ENCODE measurements at places on chromosomes 5 and 9. TPM values are rescaled to one million over a fixed set of nuclear protein-coding genes. Genes with fewer than 3 reads are reported as not detected.

Gene IRX1
- not detected for total RNA-seq

Gene AMACR
- total RNA-seq, result 4.8 TPM

Gene IFNA21
- total RNA-seq, result not detected

GRCh38 chr9:14221558-14221957 lies 92.4 kb downstream of the NFIB start:
- no peak for DNase-seq

GRCh38 chr5:168168978-168169698 lies 122.3 kb upstream of the WWC1 start:
- no peak for DNase-seq

- DNase-seq, result no peak
Measured at GRCh38 chr5:14234204-14234603, 91.1 kb downstream of the TRIO start.

DNA sequence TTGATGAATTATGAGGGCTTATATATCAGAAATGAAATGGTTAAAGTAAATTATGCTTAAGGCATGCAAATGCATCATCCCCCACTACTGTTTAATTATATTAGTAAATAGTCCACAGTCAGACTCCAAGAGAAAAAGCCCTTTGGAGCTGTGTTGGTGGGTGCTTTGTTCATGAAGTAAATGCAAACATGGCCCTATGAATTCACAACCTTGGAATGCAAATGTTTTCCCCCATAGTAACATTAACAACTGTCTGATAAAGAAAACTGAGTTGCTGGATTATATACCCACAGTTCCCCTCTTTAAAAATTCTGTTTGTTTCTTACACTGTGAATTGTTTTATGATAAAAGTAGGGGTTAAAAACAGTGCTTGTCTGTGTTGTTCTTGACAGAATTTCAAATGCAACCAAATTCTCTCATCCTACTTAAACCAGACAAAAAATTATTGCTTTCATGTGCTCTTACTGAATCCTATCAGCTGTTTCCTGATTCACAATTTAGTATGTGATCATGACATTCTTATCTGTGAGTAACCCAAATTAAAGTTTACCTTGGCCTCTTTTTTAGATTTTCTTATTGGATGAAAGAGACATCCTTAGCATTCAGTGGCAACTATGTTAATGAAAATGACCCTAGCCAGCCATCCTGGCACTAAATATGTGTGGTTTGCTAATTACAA lies 48.5 kb upstream of the SNCAIP start:
- DNase-seq, result no peak

DNA sequence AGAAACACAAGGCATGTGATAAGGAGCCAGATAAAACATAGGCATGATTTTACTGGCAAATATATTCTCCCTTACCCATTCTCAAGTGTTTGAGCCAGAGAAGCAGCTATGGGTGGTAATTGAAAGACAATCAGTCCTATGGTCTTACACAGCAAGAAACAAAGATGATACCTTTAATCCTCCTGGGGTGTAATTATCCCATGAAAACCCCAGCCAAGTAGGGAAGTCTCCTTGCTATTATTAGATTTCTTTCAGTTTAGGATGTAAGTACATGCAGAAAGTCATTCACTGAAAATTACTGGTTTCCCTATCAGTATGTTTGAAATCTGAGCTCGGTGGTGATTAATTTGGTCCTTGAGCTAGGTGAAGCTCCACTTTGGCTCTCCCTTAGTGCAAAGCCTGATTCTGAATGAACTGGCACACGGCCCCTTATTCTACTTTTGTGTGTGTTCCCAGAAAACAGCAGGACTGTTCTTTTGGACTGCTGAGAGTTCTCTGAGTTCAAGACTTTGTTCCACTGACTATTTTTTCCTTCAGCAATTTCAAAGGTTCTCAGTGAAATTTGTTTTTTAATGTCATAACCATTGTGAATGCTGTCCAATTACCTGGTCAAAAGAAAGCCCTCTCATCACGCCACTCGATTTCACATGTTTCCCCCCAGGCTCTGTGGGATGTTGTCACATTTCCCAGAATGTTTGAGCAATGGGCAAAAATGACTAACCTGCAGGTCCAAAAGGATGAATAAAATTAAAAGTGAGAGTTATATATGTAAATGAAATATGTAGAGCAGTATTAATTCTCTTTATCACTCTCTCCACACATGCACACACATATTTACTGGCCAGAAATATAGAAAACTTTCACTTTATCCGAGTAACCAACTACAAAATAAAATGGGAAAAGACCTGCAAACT lies 343.0 kb downstream of the RAB3C start:
- no peak for DNase-seq

GRCh38 chr9:96636368-96636767 lies 16.7 kb upstream of the CDC14B start:
- DNase-seq, result no peak

GRCh38 chr9:78213712-78214111 lies 22.2 kb upstream of the CEP78 start:
- DNase-seq, result no peak

- no peak for DNase-seq
Measured at GRCh38 chr5:81925981-81926380, 45.8 kb upstream of the ATG10 start.

DNA sequence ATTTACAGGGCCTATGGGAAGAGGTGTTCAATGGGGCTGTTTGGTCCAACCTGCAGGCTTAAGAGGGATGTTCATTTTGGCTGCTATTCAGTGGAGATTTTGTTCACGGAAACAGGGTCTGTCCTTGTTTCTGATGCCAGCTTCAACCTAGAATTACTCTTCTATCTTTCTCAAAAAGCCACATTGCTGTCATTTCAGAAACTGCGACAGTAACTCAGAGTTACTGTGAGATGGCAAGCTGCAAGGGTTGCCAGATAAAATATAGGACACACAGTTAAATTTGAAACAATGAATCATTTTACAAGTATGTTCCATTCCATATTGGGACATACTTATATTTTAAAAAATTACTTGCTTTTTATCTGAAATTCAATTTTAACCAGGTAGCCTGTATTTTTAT lies 128.0 kb downstream of the NPR3 start:
- no peak for DNase-seq

DNA sequence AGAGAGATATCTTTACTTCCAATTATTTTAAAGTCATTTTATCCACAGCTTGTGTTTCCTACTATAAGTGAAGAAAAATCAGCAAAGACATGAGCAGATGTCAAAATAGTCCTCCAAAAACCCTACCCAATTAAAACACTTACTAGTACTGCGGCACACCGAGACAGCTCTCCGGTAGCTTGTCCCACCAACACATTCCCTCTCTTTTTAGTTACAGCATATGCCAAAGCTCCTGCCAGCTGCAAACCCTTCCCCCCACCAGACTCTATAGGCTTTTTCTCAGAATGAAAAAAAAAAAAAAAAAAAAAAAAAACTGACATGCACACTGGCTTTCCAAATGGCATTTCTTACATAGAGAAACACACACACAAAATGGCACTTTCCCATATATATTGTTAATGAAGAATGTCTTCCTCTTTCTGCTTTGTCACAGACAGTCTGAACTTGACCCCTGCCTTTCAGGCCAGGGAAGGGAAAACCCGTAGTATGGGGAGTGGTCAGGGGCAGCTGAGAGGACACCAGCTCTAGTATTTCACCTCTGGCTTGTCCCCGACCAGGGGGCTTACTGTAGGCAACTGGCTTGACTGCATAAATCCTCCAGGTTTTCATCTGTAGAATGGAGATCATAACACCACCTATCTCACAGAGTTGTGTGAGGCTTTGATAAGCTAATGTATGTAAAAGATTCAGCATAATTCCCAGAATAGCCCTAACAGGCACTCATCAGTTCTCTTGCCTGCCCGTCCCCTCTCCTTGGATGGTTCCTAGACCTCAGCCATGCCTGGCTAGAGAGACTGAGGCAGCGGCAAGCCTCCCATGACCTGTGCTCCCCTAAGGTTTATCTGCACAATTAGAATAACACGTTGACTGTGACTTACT lies 233.6 kb downstream of the CRB2 start:
- DNase-seq, result no peak

DNA sequence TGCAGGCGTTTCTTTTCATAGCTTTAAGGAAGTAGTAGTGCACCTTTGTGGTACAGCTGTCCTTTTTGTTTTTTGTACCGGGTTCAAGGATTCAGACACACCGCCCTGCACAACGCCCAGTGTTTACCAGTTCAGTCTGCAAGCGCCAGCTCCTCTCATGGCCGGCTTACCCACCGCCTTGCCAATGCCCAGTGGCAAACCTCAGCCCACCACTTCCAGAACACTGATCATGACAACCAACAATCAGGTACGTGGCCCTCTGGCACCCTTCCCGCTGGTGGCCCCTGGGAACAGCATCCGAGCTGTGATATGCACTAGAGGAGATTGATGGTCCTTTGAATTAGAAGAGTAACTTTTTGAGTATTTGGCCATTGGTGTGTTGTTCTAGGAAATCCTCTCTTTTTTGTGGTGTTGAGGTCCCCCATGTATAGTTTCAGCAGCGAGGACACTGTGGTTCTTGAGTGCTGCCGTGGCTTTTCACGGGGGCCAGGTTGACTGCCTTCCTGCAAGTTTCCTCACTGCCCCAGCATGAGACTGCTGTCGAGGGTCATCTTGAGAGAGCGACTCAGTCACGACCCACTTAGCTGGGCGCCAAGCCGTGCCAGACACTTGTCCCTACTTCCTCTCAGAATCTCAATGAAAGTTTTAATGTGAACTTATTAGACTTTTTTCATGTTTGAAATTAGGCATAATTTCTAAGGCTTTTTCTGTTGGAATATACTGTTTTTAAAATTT lies 37.9 kb downstream of the TENT4A start:
- no peak for DNase-seq

- no peak for DNase-seq
Measured at GRCh38 chr9:14608540-14608939, 84.7 kb downstream of the ZDHHC21 start.

DNA sequence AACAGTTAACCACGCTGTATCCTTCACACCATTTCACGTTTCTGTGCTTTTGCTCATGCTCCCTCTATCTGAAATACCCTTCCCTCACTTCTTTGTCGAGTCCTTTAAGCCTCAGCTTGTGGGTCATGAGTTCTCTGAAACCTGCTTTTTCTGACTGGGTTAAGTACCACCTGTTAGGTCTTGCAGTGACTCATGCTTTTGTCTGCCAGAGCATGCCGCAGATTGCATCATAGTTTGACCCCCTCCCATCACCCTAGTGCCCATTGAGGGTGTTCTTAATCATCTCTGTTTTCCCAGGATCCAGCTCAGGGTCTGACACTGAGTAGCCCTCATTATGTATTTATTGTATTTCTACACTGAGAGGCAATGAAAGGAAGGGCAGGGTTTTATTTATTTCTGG lies 190.2 kb downstream of the ASTN2 start:
- no peak for DNase-seq

DNA sequence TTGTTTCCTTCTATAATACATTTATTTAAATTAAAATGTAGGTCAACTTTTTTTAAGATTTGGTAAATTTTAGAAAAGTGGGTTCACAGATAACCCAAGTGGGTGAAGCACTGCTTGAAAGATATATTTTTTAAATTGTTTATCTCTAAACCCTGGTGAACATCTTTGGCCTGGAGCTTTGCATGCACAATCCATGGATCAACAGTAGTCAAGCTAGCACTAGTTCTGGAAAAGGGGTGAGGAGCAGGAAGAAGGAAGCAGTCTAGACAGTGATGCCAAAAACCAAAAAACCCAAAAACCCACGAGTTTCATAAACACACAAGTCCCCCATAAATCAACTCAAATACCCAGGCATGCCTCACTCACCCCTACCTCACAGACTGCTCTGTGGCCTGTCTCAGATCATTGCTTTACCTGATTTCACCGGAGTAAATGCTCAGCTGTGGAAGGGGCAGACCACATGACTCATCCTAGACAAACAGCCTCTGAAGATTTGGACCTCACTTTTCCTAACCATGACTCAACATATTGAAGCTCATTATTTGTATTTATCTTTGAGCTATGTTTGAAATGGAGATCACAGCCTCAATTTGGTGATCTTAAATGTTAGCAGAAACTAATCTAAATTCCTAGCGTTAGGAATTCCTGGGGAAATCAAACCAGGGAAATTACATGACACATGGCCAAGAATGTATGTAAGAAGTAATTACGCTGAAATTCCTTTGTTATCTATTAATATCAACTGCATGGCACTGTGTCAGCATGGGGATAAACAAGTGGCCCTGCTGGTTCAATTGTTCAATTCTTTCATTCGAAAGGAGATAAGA lies 149.6 kb downstream of the ZNF608 start:
- no peak for DNase-seq

- no peak for DNase-seq
Measured at GRCh38 chr9:114894609-114895433, 35.6 kb downstream of the TNFSF8 start.

DNA sequence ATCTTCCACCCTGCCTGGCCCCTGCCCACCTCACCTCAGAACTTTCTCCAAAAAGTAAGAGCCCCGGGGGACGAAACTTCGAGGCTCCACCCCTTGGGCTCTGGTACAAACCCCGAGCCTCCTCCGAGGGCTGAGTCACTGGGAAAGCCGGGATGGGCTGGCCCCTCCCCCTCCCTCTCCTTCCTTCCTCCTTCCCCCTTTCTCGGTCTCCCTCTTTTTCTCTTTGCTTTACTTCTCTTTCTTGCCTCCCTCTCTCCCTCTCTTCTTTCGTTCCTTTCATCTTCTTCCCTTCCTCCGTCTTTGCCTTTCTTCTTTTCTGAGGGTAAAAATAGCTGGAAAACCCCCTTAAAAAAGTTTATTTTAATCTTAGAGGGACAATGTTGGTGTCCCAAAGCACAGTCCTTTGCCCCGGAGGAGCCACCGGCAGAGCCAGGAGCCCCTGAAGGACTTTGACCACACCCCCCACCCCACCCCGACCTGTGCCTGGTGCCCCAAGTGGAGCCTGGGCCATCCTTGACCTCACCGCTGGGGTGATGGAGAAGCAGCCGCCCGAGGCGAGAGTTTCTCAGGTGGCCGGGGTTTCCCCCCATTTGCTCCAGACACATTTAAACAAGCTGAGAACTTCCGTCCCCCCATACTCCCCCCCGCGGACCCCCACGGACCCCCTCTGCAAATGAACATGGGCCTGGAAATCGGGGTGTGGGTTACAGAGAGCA lies 5.7 kb upstream of the NOTCH1 start:
- DNase-seq, result no peak

DNA sequence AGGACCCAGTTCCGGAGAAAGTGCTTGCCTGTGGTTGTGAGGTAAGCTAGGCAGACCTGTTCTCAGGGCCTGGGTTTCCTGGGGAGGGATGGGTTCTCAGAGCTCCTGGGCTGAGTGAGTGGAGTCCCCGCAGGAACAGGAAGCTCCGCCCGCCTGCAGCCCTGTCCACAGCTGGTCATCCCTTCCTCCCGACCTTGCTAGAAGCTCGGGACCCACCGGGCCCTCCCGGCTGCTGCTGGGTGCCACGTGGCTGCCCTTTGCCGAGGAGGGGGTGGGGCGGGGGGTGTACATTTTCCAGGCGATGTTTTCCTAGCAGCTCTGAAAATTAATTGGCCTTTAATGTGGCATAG lies 198.1 kb downstream of the C9orf50 start:
- no peak for DNase-seq

Measured in naive thymus-derived CD8-positive, alpha-beta T cell (primary cell).